AG10803 (cell line): ENCODE measurements at places on chromosomes 3 and 15.
A peak's percentile ranks its signal among the peaks of the same experiment; 100 is the strongest.

- no peak for DNase-seq
These were observed 34.0 kb downstream of the RPLP1 start for GRCh38 chr15:69486481-69487110.

GRCh38 chr3:45884368-45885201, 1.8 kb upstream of the CCR9 start:
- DNase-seq, result no peak

GRCh38 chr3:113241292-113242095, 30.1 kb downstream of the BOC start:
- DNase-seq, result no peak

DNA sequence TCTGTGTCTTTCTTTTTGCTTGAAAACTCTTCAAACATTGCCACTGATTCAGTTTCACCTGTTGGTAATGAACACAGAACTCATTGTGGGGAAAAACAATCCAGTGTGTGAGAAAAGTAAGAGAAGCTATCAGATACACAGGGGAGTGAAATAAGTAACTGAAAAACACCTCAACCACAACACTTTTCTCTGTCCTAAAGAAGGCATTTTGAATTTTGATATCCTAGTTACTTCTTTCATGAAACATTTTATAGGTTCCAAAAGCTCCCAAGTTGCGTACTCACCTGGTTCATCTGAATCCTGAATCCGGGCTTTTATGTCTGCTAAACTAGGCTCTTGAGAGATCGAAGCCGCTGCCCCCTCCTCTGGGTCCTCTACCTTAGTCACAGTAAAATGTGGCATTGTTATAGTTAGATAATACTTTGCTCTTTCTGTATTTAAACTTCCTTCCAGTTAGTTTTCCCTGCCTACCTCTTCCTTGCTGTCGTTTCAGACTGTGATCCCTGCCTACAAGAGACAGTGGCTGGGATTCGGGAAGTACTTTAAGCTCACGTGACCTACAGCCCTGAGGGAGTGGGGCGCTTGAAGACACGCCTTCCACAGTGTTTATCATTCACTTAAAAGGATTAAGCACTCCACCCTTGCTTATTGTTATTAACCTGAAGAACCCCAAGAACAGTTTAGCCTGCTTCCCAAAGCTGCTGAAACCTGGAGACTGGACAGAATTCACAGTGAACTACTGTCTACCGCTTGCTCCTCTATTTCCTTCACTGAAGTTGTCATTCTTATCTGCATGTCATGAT, 19.1 kb downstream of the SLC12A6 start:
- peak; percentile 71 for DNase-seq

- DNase-seq, result peak; percentile 54
These were observed 21.4 kb downstream of the CALML4 start for GRCh38 chr15:68183616-68184315.

- peak; percentile 25 for DNase-seq
These were observed at the start of gene NMNAT3 for GRCh38 chr3:139677388-139678155. NMNAT3 (minus strand) TSS chr3:139677972; CDS start chr3:139627724, 50,248 bp downstream.

GRCh38 chr15:80210611-80211573, 41.1 kb downstream of the CTXND1 start:
- DNase-seq, result no peak

- peak; percentile 27 for DNase-seq
These were observed 101.3 kb downstream of the SENP2 start for GRCh38 chr3:185687271-185687878.

- DNase-seq, result no peak
These were observed 30.7 kb downstream of the NANOGP8 start for GRCh38 chr15:35054380-35054779.

DNA sequence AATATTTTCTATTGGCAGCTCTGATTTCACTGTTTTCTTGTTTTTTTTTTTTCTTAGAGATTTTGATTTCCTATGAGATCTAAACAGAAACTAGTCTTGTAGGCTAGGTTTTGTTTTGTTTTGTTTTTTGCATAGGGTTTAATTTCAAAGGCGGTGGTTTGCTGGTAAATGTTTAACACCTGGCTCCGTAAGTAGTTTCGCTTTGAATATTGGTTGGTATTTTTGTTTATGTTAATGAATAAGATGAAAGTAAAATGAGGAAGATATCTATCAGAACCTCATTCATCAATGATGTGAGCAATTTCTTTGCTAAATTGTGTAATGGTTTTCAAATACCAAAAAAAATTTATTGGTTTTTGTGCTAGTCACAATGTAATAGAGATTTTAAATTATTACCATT, 39.7 kb upstream of the TM4SF1 start:
- no peak for DNase-seq

DNA sequence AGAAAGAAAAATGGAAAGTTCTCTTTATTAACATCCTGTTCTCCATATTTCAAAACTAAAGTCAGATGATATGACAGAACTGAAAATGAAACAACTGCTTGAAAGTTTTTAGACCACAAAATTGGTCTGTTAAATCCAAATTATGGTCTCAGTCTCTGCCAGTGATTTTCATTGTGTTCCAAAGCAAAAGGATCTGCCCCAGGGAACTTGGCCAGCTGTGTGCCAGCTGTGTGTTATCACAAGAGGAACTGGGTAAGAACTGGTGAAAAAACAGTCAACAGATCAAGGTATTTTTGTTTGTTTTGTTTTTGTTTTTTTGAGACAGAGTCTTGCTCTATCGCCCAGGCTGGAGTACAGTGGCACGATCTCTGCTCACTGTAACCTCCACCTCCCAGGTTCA, 323.3 kb downstream of the CTNNB1 start:
- DNase-seq, result no peak

DNA sequence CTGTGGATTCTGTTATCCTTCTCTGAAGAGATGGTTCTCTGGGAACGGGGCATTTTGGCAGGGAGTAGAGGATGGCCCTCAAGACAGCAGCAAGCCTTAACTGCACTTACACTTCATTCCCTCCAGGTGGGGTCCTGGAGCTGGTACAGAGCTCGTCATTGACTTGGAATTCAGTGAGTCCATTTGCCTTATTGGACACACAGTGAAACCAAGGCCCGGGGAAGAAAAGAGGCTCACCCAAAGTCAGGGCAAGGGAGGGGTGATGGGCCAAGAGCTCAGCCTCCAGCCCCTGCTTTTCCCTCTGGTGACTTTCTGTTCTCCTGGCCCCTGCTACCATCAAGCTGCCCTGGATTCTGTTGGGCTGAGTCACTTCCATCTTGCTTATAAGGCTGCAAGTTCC, 125.6 kb downstream of the ETFA start:
- peak; percentile 74 for DNase-seq

DNA sequence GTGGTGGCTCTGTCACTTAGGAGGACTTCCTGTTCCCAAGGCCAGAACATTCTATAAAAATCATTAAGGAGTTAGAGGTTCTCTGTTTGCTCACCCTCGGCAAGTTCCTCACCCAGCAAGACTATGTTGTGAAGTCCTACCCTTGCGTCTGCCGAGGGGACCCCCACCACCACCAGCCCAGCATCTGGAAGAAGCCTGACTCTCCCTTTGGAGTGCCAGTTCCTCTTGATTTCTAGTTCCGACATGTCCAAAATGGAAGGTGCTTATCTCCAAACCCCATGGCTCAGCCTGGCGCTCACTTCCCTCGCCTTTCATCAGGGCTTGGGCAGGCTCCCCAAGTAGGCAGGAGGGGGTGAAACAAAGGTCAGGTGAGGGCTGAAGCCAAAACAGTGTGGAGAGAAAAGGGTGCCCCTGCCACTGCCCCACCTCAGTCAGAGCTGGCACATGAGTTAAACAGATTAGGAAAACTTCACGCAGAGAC, 41.0 kb downstream of the BHLHE40 start:
- DNase-seq, result no peak
